Nucleus accumbens (tissue), 56 donors: ENCODE measurements at places on chromosomes 12 and 14.

- peak; percentile 52 for DNase-seq
Measured at GRCh38 chr12:98743362-98743953, 98.4 kb downstream of the APAF1 start.

GRCh38 chr14:32567543-32568384, 238.7 kb downstream of the AKAP6 start:
- no peak for DNase-seq

DNA sequence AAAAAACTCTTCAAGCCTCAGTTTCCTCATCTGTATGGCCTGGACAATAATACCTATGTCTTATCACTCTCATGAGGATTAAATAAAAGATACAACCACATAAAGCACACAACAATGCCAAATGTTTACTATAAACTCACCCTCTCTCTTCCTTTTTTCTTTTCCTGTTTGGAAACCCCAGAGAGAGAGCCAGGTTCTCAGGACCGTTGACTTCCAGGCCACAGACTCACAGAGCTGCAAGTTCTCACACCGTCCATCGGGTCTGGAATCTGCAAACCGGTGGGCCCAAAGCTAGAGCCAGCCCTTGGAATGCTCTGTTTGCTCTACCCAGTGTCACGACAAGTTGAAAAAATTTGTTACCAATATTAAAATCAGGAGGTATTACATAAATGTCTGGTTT, 4.6 kb upstream of the CD4 start:
- no peak for DNase-seq

GRCh38 chr12:121533394-121534090, 47.3 kb downstream of the KDM2B start:
- DNase-seq = no peak

GRCh38 chr12:77060883-77061240, 4.5 kb downstream of the E2F7 start:
- DNase-seq = no peak

DNA sequence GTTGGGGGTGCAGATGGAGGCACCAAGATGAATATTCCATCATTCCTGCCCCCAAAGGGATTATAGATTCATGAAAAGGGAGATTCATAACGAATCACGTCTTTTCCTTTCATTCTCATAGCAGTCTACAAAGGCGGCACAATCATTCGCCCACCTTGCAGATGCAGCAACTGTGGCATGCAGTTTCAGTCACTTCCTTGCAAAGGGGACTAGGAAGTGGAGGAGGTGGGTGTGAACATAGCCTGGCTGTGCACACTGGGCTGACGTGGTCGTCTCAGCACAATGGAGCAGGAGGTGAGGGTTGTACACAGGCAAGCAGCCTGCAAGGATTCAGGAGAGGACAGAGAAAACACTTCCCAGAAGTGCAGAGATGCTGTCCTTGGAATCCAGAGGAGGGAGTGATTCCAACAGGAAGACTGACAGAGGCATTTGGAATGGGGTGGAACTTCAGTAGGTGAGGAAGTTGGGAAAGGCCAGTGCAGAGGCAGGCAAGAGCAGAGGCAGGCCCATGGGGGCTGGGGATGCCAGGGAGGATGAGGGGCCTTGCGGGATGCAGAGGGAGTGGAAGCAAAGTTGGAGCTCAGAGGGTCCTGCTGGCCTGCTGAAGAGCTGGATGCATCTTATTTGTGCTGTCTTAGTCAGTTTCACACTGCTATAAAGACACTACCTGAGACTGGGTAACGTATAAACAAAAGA, 21.9 kb upstream of the PPP2R5C start:
- DNase-seq = peak; percentile 37

DNA sequence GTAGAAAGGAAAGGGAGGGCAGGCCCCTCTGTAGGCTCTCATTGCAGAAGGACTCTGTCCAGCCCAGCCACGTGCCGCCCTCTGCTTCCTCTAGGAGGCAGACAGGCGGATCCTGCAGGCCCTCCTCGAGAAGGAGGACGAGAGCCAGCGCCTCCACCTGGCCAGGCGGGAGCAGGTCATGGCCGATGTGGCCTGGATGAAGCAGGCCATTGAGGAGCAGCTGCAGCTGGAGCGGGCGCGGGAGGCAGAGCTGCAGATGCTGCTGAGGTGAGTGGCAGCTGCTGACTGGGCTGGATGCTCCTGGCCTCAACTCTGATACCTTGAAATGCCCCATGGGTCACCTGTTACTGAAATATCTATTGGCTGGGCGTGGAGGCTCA, 10.9 kb downstream of the TCHP start:
- no peak for DNase-seq

DNA sequence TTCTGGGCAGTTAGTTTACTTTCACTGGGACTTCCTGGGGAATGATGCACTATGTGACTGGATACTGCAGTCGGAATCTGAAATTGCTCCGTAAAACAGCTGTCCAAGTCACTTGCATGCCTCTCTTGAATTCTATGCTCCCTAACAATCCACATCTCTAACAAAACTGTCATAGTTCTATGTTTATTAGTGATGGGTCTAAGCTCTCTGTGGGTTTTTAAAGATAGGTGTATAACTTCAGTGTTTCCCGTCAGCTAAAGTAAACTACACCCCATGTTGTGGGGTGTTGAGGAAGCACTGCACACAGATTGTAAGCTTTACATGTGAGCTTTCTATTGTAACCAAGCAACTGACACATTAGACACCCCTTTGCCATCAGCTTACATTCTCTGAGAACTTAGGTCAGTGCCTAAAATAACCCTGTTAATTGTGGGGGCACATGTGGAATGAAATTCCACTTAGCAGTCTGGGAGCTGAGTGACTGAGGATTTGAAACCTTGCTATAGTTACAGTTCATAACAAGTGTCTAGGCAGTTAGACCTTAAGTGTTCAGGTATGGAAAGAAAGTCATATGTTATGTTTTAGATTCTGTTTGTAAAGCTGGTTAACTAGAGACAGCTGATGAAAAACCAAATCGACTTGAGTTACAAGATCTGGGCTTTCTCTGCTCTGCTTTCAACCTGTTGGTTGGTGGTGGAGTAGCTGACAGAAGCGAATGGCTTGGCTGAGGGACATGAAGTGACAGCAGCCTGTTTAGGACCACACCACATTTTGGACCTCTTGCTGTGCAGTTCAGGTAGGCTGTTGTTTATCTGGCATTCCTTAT, 165.7 kb downstream of the AKAP6 start:
- no peak for DNase-seq

GRCh38 chr14:67268426-67269150, 27.4 kb downstream of the PALS1 start:
- DNase-seq = peak; percentile 2

GRCh38 chr12:104712968-104713367, 245.1 kb downstream of the SLC41A2 start:
- DNase-seq = no peak

DNA sequence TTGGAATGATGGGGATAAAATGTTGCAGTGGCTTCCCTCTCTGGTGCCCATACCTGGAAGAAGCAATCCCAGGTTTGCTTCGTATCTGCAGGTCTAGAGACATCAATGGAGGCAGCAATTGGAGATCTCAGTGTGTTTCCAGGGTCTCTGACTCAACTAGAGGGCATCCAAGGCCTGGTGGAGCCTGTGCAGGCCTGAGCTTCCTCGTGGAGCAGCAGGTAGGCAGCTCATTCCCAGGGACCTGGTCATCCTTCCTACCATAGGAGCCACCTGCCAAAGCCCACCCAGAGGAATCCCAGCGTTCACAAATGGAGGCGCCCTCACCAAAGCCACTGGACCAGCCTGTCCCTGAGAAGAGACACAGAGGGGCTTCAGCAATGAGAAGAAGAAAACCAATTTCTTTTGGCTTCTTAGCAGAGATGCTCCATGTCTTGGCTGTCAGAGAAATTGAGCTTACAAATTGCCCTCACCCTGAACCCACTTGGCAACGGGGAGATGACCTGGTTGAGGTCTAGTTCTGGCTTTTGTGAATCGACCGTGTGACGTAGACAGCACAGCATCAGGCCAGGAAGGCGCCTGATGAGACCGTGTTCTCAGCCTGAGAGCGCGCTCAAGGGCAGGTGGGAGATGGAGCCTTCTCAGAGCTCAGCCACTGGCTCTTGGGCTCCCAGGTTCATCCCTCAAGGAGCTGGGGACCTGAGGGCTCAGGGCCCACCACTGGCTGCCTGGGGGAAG, 283.6 kb downstream of the DPF3 start:
- DNase-seq = no peak

DNA sequence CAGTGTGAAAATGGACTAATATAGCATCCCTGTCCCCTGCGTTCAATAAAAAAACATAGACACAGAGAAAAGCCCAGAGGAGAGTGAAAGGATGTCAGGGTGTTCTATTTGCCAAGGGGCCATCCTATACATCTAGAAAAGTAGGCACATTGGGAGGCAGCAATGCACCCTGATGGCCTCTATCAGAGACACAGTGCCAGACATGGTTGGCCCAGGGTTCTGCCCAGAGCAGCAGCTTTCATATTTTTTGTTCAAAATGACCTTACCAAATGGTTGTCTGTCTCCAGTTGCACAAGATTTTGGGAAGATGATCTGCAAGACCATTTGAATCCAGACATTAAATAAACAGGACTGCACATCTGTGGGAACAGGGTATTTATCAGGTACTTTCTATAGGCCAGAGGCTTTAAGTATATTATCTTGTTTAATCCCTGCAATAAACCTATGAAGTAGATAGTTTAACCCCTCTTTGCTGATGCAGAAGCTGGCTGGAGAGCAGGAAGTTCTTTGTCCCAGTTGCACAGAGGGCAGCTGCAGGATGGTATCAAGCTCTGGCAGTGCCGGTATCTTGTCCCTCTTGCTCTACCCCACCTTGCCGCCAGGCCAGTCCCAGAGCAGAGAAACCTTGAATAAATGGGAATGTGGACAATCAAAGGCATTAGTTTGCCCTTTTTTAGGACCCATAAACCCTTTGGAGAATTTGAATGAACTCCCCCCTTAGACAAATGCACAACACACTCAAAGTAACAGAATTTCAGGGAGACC, 171.8 kb upstream of the PWP1 start:
- no peak for DNase-seq

DNA sequence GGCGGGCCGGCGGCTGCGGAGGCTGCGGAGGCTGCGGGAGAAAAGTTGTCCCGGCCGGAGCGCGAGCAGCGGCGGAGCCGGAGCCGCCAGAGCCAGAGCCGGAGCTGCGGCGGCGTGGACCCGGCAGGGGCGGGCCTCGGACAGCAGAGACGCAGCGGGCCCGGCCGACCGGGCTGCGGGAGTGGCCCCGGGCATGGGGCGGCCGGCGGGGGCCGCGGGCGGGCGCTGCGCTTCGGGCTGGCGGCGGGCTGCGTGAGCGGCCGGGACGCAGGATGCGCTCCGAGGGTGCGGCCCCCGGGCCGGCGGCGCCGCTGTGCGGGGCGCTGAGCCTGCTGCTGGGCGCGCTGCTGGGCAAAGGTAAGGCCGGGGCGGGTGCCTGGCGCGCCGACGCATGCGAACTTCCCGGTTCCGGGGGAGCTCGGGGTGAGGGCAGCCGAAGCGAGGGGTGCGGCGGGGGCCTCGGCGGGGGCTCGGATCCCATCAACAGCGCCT, at the start of gene TMEM132C:
TMEM132C (plus strand) TSS at position 40 of the 492 bp plus-strand sequence; CDS start at position 273, 233 bp downstream.
- no peak for DNase-seq

DNA sequence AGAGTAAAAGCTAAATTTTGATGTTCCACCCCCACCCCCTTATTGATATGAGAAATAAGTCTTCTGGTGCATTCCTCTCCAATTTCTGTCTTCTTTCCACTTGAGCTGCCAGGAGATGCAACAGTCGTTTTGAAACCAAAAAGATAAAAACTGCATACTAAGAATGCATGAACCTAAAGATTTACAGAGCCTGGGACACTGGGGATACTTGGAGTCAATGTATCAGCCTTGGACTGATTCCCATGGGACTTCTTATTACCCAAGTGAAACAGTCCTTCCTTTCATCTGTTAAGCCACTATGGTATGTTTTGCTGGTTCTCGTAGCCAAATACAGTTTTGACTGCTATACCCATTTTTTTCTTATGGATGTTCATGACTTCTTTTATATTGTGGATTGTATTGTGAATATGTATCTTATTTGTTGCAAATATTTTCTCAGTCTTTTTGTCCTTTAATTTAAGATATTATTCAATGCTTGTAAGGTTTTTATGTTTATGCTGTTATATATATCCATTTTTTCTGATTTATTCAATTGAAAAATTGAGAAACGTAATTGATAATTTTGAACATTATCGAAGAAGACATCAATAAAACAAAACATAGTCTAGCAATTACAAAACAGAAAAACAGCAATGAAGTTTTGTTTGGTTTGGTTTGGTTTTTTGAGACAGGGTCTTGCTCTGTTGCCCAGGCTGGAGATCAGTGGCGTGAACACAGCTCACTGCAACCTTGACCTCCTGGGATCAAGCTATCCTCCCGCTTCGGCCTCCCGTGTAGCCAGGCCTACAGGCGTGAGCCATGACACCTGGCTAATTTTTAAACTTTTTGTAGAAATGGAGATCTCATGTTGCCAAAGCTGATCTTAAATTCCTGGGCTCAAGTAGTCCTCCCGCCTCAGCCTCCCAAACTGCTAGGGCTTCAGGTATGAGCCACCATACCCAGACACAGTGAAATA, 85.4 kb upstream of the ETV6 start:
- no peak for DNase-seq

GRCh38 chr14:24432259-24433131, 2.7 kb downstream of the KHNYN start:
- DNase-seq = no peak

GRCh38 chr14:102688290-102688689, 89.0 kb upstream of the TRAF3 start:
- DNase-seq = no peak

GRCh38 chr14:23530375-23531055, 21.1 kb downstream of the ZFHX2 start:
- no peak for DNase-seq

GRCh38 chr14:78612666-78613065, 442.5 kb downstream of the NRXN3 start:
- no peak for DNase-seq

DNA sequence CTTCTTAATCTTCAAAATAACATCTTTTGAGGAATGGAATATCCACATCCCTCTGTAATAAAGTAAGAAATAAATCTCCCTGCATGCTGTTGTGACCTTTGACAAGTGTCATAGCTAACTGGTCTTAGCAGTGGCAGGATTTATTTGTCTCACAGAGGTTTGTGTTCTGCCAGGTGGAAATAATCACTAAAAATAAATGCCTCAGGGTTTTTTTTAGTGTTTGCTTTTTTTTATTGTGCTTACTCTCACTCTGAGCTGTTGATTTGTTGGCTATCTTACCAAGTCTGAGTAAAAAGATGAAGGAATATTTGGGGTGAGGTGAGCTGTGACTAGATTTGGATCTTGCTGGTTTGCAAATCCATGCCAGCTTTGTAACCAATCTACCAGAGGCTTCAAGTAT, 285.4 kb downstream of the ALG10B start:
- no peak for DNase-seq

GRCh38 chr12:111341426-111342065, 27.3 kb downstream of the PHETA1 start:
- DNase-seq = no peak

DNA sequence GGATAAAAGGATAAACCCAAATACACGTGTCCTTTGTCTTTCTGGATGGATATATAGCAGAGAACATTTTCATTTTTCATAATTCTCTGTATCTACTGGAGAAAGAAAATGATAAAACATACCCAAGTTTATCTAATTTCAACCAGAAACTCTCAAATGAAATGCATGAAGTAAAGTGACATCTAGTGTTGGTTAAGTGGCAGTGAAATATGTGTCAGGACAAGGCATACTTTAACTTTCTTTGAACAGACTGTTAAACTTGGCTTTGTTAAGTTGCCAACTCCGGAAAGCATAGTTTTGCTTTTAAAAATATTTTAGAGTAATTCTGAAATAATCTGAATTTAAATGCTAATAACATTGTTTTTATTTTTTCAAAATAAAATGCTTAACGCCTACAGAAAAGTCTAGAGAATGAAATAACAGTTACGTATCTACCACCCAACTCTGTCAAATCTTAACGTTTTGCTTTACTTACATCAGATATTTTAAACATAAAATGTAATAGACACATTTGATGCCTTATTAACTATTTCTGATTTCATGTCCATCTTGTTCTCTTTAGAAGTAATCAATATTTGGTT, 25.2 kb upstream of the NTN4 start:
- DNase-seq = no peak
